ENCODE measurements at places on chromosomes 1 and 21.

GRCh38 chr1:25117233-25117823 is 115.0 kb downstream of the SYF2 start:
- no peak overlapping the region for H3K27ac ChIP-seq
- peaks cover 60% of the 10 kb centered on the region for H3K27me3 ChIP-seq
- no peaks in the 10 kb centered on the region for H3K36me3 ChIP-seq

DNA sequence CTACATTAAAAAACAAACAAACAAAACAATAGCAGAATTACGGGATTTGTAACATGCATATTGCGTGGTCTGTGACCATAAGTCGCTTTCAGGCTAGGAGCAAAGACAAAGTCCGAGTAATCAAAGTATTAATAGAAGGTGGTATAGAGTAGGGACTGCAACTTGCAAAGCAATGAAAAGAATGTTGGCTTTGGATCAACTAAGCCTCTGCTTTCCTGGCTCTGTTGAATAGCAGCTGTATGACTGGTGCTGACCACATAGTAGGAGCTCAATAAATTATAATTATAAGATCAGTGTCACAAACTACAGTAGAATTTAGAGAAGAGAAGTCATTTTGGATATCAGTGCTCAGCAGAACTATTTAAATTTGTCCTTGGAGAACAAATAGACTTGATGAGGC is 586.4 kb downstream of the DPYD start:
- H3K36me3 ChIP-seq = no peaks in the 10 kb centered on the region
- no peak overlapping the region for H3K4me3 ChIP-seq
- H3K27me3 ChIP-seq = no peaks in the 10 kb centered on the region
- peak; percentile 58 for DNase-seq

DNA sequence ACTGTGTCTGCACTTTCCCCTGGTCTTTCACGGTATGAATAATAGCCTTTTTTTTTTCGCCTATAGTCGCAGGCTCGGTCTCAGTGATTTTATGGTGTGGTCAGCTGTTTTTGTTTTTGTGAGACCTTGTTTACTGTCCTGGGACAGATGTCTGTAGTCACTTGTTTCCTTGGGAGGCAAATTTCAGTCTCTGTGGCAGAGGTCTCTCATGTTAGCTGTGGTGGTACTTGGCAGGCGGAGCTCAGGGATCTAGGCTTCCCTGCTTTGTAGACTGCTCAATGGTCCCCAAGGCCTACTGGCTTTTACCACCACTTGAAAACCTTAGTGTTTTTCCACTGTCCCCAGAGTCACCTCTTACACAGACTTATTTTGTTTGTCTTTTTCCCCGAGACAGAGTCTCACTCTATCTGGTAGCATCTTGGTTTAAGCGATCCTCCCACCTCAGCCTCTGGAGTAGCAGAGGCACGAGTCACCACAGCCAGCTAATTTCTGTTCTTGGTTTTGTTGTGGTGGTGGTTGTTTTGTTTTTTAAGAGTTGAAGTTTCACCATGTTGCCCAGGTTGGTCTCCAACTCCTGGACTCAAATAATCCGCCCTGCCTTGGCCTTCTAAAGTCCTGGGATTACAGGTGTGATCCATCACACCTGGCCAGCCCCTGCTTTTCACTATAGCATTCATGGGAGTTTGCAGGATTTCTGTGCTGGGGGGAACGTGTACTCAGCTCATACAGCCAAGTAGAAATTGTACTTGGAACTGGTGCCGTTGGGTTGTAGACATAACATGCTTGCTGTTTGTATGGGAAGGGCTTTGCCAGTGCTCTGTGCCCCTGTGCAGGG is 10.3 kb downstream of the RNU1-2 start:
- H3K36me3 ChIP-seq = no peaks in the 10 kb centered on the region
- no peak overlapping the region for H3K4me3 ChIP-seq
- H3K27ac ChIP-seq = peak overlapping the region; percentile 74

DNA sequence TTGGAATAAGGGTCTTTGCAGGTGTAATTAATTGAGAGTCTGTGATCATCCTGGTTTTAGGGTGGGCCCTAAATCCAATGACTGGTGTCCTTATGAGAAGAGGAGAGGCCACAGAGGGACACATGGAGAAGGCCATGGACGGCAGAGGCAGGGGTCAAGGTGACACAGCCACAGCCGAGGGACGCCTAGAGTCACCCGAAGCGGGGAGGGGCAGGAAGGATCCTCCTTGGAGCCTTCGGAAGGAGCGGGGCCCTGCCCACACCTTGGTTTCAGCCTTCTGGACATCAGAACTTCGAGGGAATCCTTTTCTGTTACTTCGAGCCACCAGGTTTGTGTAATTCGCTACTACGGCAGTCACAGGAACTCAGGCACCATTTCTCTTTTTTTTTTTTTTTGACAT is 31.1 kb downstream of the RRP1 start:
- H3K27me3 ChIP-seq = no peaks in the 10 kb centered on the region
- H3K4me1 ChIP-seq = peaks cover 1% of the 10 kb centered on the region
- H3K4me3 ChIP-seq = no peak overlapping the region

DNA sequence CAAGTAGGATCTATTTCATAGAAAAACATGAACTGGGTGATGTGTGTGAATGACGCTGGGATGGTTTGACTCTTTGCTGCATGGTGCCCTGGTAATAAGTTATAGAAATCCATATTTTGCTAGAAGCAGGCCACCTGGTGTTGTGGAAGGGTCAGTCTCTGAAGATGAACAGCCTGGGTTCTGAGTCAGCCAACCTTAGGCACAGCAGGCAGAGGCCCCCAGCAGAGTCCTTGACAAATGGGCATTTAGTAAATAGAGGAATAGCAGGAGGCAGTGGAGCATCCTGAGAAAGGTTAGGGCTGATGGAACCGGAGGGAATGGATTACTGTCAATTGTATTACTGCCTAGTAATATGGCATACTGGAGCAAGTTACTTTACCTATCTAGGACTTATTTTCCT is 20.9 kb downstream of the FGGY start:
- DNase-seq = no peak
- no peaks in the 10 kb centered on the region for H3K27me3 ChIP-seq
- peak overlapping the region; percentile 94 for H3K27ac ChIP-seq
- H3K36me3 ChIP-seq = no peaks in the 10 kb centered on the region
- peaks cover 7% of the 10 kb centered on the region for H3K4me1 ChIP-seq
- no peak overlapping the region for H3K4me3 ChIP-seq

DNA sequence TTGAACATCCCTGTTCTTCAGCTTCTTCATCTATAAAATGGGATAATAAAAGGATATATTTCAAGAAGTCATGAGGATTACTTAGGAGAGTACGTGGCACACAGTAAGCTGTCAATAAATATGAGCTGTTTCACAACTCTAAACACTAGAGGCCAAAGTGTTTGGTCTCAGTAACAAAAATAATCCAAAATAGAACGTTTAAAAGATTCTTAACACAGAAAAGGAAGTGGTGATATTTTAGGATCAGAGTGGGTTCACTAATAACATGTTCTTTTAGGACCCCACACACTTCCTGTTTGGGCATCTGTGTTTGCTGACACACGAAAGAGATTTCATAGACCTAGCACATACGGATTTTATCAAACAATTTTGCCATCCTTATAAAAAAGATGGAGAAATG is 32.9 kb downstream of the TNFSF18 start:
- no peaks in the 10 kb centered on the region for H3K4me1 ChIP-seq
- H3K27me3 ChIP-seq = no peaks in the 10 kb centered on the region
- no peak for DNase-seq
- no peaks in the 10 kb centered on the region for H3K36me3 ChIP-seq
- no peak overlapping the region for H3K4me3 ChIP-seq

GRCh38 chr1:171740356-171740863 is 1.5 kb downstream of the VAMP4 start:
- H3K27me3 ChIP-seq = no peaks in the 10 kb centered on the region
- H3K4me3 ChIP-seq = peak overlapping the region; percentile 89
- DNase-seq = peak; percentile 17
- H3K4me1 ChIP-seq = peaks cover 2% of the 10 kb centered on the region
- H3K27ac ChIP-seq = peak overlapping the region; percentile 30
- H3K36me3 ChIP-seq = peaks cover 30% of the 10 kb centered on the region

- H3K4me1 ChIP-seq = no peaks in the 10 kb centered on the region
- H3K27me3 ChIP-seq = no peaks in the 10 kb centered on the region
- no peak overlapping the region for H3K27ac ChIP-seq
- DNase-seq = no peak
These were observed 57.5 kb downstream of the DIPK1A start for GRCh38 chr1:92903765-92904164.

DNA sequence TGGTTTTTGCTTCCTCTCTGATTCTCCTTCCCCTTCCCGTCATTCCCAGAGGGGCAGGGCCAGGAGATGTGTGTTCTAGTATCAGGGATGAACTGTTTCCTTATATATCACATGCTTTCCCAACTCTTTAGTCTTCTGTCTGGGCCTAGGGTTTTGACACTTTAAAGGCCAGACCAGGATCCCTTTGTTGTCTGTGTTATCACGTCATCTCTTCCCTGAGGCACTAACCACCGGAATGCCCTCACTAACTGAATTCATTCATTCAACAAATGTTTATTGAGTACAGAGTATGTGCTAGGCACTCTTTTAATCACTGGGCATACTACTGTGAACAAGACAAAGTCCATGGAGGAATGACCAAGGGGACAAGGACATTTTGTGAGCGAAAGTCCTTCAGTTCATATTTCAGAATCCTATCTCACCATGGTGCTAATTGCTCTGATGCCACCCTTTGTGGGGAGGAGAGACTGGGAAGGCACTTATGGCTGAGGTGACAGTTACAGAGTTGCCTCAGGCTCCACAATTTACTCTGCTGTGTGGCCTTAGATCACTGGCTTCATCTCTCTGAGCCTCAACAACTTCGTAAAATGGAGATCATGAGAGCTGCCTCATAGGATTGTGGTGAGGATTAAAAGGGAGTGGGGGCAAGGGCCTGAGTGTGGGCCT is 12.0 kb upstream of the ZNF362 start:
- peaks cover 24% of the 10 kb centered on the region for H3K27me3 ChIP-seq
- H3K4me3 ChIP-seq = no peak overlapping the region
- peak overlapping the region; percentile 21 for H3K27ac ChIP-seq
- DNase-seq = peak; percentile 66
